IMR-90 (cell line): ENCODE measurements at places on chromosomes 11 and 22. TPM values are rescaled to one million over a fixed set of nuclear protein-coding genes. Genes with fewer than 3 reads are reported as not detected.

Gene POU2AF2
- not detected in 2 replicates for total RNA-seq

Gene SEPTIN3
- under 0.01 and 0.18 TPM in 2 replicates for total RNA-seq

Gene DSCAML1
- total RNA-seq = not detected in 2 replicates

Gene CRYBB2
- total RNA-seq = not detected in 2 replicates

Gene NLRP6
- total RNA-seq = not detected in 2 replicates
